Fibroblast of lung (primary cell): ENCODE measurements at places on chromosomes 1 and 21. TPM values are rescaled to one million over a fixed set of nuclear protein-coding genes. Genes with fewer than 3 reads are reported as not detected.

DNA sequence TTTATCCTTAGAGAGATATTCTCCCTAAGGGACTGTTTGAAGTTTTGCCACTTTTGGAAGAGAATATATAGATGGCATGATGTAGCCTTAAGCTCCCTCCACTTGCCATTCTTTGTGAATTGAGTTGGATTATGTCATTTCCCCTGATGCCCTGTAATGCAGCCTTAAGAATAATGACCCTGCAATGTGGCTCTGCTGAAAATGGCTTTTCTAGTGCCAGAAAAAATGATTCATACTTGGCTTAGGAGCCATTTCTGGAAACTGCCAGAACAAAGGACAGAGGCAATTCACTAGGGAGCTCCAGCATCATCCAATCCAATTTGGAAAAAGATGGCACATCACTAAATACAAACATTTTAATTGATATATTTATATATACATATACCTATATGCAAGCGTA lies 265.3 kb downstream of the SPATA17 start:
- DNase-seq: peak; percentile 35

DNA sequence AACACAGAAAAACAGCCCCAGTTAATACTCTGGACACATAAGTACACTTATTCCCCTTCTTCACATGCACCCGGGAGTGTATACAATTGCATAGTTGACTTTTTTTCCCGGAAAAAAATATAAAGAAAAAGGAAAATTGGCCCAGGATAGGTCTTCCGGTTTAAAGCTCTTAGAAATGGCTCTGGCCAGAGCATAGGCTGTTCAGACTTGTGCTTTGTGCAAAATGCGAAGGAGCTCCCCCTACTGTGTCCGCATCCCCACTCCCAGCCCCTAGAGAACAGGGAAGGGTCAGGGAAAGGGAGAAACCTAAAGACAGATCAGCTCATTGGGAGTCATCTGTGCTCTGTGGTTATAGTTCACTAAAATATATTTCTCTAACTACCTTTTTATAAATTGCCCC lies 5.5 kb upstream of the MTMR11 start:
- peak; percentile 29 for DNase-seq

GRCh38 chr1:166031932-166032571 lies 134.7 kb downstream of the FAM78B start:
- DNase-seq: no peak

DNA sequence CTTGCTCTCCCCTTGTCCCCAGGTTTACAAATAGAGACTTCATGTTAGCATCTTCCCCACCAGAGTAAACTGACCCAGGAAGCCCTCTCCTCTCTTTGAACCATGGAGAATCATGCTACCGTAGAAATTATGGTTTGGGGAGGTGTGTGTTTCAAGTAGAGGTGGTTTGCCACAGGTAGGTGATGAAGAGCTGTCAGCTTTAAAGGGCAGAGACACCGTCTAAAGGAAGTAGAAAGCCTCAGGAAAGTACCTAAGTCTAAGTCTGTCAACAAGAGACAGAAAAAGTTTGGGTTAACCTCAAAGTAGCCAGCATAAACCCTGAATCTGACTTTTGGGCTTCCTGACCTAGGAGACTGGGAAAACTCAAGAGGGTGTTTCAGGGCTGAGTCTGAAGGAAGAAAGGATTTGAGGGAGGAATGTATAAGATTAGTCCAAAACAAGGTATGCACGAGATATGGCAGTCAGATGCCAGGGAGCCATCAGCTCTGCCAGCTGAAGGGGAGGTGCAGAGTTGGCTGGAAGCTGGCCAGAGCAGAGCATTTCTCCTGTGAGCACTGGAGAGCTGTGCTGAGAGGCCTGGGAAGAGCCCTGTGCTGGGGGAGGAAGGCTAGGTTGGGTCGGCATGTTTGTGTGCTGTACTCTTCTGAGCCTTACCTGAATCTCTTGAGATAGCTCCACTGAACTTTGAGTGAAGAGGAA lies 14.3 kb downstream of the ADAMTSL4 start:
- no peak for DNase-seq

- DNase-seq: peak; percentile 35
These were observed 18.5 kb downstream of the MORN1 start for GRCh38 chr1:2372551-2373490.

DNA sequence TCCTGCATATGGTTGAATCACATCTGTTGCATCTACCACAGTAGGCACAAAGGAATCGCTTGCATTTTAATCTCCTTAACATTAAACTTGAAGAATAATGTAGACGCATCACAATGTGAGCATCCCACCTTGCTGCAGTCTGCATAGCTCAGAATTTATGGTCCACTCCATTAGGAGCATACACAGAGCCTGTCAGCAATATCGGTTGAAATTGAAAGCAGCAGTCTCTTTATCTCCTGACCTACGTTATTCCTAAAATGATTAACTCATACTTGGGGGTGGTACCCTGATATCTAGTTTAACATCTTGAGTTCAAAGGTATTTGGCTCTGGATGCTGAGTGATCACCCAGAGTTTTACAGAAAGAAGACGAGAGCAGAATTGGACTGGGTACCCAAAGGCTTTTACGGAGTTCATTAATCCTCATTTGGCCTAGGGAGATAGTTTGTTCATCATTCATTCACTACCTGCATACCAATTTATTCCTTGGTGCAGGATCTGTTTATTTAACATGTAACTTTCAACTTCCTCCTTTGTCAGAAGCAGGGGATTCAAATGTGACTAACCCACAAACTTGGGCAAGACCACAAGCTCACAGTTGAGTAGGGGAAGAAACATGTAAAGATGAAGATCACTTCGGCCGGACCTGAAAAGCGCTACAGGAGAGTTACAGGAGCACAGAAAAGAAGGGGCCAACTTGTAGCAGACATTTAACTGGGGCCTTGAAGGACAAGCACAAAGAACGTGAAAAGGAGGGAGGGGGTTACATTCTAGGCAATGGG lies 187.9 kb downstream of the DAB1 start:
- no peak for DNase-seq

DNA sequence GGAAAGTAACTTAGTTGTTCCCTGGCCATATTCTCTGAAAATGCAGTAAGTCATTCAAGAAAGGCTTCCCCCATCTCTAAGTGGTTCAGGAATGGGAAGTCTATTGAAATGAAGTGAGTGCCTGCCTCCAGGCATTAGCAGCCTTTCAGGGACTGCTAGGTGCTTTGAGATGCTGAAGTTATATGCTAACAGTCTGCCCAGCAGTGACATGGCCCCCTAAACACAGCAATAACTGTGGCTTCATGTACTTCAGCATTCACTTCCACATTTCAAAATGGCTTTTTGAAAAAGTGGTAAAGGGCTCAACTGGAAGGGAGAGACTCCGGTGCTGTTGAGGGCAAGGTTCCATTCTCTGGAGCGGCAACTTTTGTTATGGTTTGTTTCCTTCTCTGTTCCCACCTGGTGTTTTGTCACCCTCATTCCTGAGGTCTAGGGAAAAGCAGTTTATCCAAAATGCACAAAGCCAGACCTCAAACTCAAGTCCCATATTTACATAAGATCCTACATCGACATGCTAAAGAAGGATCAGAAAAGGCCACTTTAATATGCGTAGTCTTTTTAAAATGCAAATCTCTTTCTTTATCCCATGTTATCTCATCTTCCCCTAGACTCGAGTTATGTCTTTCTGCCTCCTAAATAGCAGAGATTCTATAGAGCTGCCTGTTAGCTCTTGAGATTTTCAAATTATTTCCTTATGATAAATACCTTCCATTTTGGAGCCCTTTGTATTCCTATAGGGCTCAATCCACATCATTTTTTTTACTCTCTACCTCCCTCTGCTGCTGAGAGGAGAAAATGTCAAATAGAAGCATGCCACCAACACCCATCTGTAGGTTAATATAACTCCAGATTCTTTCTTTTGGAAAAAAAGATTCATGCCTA lies 34.2 kb upstream of the LRRC8C start:
- DNase-seq: peak; percentile 57

- DNase-seq: peak; percentile 39
These were observed 597.1 kb upstream of the USP24 start for GRCh38 chr1:55812281-55812680.

DNA sequence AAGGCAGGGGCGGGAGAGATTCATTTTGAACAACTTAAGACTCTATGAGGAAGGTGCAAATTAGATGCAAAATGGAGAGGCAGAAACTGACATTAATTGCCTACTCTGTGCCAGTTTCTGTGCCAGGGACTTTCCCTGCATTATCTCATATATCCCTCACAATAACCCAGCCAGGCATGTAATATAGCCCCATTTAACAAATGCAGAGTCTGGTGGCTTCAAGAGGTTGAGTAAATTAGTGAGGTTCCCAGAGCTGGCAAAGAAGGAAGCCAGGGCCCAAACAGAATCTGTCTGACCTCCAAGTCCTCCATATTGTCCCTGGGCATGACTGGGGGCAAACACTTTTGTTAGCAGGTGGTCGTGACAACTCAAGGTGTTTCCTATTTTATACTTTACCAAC lies 199.8 kb downstream of the ASTN1 start:
- DNase-seq: no peak

DNA sequence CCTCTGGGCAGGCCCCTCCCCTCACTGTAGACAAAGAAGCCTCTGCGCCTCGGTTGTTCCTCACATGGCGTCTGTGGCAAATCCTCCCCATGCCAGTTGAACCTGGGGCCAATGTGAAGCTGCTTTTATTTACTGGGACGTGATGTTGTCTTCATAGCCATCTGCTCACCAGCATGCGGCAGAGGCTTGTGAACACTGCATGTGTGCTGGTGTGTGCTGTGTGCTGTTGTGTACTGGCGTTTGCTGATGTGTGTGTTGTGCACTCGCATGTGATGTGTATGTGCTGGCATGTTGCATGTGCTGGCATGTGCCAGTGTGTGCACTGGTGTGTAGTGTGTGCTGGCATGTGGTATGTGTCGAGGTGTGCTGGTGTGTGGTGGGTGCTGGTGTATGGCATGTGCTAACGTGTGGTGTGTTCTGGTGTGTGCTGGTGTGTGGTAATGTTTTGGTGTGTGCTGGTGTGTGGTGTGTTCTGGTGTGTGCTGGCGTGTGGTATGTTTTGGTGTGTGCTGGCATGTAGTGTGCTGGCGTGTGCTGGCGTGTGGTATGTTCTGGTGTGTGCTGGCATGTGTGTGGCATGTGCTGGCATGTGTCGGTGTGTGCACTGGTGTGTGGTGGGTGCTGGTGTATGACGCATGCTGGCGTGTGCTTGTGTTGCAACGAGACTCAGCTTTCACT lies 37.2 kb upstream of the TRAPPC10 start:
- DNase-seq: no peak

GRCh38 chr1:42860339-42861013 lies 14.1 kb downstream of the ZNF691 start:
- DNase-seq: no peak

GRCh38 chr1:109712321-109712864 lies 342 bp downstream of the GSTM5 start:
- DNase-seq: no peak

- no peak for DNase-seq
These were observed 4.1 kb downstream of the NTRK1 start for GRCh38 chr1:156864796-156865195.

GRCh38 chr21:26751305-26751704 lies 93.9 kb downstream of the ADAMTS1 start:
- DNase-seq: no peak

DNA sequence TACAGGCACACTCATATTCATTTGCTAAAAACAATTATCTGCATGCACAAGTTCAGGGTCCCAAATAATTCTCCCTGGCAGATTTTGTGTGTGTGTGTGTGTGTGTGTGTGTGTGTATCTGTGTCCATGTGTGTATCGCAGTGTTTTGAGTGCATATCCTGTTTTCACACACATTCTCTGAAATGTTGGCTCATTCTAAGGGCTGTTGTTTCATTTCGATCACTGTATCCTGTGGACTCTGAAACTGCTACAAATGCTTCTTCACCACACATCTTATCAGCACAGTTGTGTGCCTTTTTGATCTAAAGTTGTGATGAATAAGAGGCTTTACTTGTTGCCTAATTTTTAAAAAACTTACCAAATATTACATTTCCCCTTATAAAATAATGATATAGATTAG lies 34.6 kb downstream of the NR5A2 start:
- DNase-seq: no peak

GRCh38 chr1:40029608-40030007 lies 10.9 kb upstream of the CAP1 start:
- no peak for DNase-seq

FAM72B gene
- total RNA-seq: 0.51 and 2.3 TPM in 2 replicates

HES3 gene
- not detected in 2 replicates for total RNA-seq

CD48 gene
- total RNA-seq: under 0.01 TPM in 1 of 2 replicates, not detected in the other

LENEP gene
- 0.26 TPM in 1 of 2 replicates, not detected in the other for total RNA-seq

SPRR3 gene
- total RNA-seq: not detected in 2 replicates

KLHDC8A gene
- not detected in 2 replicates for total RNA-seq

PDPN gene
- total RNA-seq: 3.1 and 7.4 TPM in 2 replicates

TLR5 gene
- total RNA-seq: 0.17 and 0.77 TPM in 2 replicates

EPHA2 gene
- 21.1 and 24.6 TPM in 2 replicates for total RNA-seq

C1orf226 gene
- total RNA-seq: under 0.01 and 0.33 TPM in 2 replicates
